GDM1 (cell line): ENCODE measurements at places on chromosomes 1 and 21.

- DNase-seq = no peak
Measured at GRCh38 chr1:171868217-171868803, 27.0 kb downstream of the DNM3 start.

GRCh38 chr1:183716286-183716685 lies 63.2 kb upstream of the APOBEC4 start:
- DNase-seq = no peak

- DNase-seq = no peak
Measured at GRCh38 chr1:45526135-45526644, 4.5 kb upstream of the PRDX1 start.

- no peak for DNase-seq
Measured at GRCh38 chr1:168623831-168624230, 47.4 kb downstream of the XCL1 start.

DNA sequence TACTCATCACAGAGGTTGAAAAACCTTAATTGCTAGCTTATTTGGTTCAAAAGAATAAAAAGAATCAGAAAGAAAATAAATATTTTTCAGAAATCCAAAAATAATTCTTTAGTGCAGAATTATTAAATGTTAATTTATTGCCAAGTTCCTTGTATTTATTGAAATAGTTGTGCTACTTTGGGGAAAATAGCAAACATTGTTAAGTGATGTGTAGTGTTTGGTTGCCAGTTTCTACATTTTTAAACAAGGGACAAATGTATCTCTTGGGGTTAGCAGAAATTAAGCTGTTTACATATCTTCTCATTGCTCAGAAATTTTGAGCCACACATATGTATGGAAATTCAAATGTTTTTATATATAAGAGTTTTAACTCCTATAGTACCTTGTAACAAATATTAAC lies 775.0 kb downstream of the USP25 start:
- no peak for DNase-seq

GRCh38 chr1:203278082-203278884 lies 27.0 kb upstream of the BTG2 start:
- DNase-seq = no peak

- DNase-seq = no peak
Measured at GRCh38 chr1:15916417-15916816, 59.5 kb downstream of the ZBTB17 start.

DNA sequence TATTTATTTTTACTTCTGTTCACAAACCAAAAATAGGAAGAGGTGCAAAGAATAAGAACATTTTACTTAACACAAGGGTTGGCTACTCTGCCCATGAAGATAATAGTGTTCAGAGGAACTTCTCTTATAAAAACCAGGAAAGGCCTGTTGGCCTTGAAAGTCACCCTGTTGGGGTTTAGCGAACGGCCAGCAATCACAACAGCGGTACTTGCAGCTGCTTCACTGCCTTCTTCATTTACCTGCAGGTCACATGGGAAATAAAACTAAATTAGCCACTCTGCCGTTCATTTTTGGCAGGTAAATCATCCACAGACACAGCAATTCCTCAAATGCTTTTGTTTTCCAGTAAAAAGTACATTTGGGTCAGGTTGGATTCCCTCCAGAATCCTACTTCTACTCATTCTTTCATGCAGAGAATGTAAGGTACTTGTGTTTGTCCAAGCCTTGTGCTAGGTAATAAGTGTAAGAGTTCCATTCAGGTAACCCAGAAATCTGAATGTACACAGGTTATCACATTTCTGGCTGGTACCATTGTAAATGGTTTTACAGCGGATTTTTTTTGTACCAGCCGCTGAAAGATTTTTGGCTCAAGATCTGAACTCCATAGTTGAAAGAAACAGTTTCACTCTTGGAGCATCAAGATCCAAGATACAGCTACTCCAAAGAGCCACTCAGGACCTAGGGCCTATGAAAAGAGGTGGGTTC lies 13.1 kb downstream of the SERPINC1 start:
- no peak for DNase-seq

DNA sequence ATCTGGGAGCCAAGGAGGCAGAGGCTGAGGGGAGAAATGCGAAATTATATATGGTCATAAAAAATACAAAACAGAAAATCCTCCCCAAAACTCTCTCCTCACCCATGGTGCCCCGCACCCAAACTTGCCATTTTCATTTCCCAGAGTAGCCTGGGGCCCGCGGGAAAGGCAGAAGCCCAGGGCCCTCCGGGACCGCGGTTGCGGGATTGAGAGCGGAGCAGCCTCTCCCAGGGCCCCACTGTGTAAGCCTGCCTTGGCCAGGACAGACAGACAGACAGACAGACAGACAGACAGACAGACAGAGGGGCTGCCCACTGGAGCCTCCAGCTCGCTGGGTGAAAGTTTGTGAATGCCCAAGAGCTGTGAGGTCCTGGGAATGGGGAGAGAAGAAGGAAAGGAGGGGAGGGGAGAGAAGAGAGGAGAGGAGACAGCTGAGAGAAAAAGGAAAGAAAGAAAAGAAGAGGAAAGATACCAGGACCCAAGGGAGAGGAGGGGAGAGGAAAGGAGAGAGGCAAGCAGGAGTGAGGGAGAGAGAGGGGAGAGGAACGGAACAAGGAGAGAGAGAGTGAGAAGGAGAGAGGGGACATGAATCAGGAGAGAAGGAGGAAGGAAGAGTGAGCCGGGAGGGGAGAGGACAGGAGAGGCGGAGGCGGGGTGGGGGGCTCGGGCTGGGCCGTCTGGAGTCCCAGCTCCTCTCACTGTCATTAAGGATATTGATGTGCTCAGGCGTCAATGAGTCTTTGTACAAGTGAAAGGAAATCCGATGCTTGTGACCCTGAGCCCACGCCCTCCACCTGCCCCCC lies 69.3 kb upstream of the CASZ1 start:
- DNase-seq = no peak

DNA sequence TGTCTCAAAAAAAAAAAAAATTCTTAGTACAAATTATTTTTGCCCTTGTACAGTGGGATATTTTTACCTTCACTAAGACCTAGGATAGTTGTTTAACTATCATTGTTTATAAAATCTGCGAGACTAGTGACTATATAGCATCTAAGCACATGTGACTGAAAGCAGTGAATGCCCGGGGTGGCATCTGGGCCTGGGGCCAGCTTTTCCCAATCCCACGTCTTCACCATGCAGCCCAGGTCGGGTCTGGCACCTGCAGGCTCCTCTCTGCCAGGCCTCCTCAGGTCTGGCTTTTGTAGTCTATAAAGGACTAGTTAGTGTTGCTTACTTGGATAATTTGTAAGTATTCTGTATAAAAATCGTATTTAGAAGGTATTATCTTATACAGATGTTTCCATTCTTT lies 40.8 kb downstream of the CBS start:
- no peak for DNase-seq

DNA sequence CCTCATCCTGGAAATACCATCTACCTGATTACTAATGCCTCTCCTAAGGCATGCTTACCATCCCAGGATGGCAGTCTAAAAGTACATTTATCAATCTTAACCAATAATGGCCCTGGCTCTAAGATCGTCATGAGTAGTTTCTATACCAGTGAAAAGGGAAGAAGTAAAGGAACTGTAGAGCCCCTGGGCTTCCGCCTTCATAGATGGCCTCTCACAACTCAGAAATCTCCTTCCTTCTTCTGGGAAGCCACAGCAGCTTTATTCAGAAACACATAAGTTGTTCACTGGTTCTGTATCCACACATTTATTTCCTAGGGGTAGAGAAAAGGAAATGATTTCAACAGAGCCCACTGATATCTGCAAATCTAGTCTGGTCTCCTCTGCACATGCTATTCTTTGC lies 41.0 kb upstream of the CD5L start:
- no peak for DNase-seq

- DNase-seq = no peak
Measured at GRCh38 chr1:110348771-110349170, 9.6 kb downstream of the RBM15 start.

DNA sequence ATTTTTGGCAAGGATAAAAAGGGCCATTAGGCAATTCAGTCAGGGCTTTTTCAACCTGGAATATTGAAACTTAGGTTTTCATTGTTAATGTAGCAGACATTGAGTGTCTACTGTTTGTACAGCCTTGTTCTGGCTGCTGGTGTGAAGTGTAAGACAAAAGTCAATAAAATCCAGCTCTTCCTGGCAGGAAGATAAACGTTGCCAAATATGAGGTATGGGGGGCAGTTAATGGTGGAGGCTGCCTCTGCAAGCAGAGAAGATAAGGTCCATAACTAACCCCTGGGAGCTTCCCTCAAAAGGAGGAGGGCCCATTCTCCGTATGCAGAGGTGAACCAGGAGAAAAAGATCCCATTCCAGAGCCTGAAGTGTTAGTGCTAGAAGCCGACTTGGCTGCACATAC lies 19.5 kb upstream of the SHE start:
- no peak for DNase-seq

- no peak for DNase-seq
Measured at GRCh38 chr1:19061798-19062197, 105.3 kb upstream of the IFFO2 start.

DNA sequence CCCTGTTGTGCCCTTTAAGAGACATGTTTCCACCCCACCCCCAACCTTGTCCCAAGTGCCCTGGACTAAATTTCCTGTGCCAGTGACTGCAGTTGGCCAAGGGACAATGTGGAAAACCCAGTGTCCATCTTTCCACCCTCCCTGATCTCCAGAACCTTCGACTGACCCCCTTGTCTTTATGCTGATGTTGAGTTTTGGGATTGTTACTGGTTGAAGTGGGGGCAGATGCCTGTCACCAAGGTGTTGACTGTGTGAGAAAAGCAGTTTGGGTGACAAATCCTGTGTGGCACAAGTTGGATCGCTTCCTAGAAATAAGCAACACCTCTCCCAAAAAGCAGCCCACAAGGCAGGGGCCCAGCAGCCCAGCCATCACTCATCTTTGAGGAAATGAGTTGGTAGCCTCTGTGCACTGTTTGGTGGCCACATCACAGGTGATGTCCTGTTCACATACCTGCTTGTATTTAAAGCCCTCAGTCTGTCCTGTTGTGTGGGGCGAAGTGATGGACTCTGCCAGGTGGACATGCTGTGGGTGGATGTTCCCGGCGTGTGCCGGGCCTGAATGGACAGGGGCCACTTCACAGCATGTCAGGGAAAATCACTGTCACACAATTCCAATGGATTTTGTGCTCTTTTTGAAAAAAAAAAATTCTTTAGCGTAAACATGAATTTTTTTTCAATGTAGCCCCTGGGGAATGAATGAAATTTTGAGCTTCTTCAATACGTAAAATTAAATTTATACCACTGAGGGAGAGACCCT lies 6.6 kb upstream of the MIIP start:
- no peak for DNase-seq

DNA sequence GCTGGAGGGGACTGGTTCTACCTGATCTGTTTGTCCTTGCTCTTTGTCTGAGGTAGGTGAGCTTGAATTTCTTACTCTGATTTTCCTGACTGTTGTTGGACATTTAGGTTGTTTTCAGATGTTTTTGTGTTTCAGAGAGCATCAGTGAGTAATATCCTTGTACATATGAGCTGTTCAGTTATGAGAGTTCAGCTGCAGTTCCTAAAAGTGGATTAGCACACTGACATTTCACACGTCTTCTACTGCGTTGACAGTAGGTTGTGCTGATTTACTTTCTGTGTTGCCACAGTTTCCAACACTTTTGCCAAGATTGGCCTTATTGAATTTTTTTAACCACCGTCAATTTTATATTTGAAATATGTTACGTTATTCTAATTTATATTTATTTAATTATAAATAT lies 27.7 kb downstream of the CXADR start:
- no peak for DNase-seq

GRCh38 chr1:75615613-75616435 lies 4.9 kb upstream of the SLC44A5 start:
- DNase-seq = no peak

GRCh38 chr1:208106218-208106617 lies 138.0 kb downstream of the PLXNA2 start:
- DNase-seq = no peak

DNA sequence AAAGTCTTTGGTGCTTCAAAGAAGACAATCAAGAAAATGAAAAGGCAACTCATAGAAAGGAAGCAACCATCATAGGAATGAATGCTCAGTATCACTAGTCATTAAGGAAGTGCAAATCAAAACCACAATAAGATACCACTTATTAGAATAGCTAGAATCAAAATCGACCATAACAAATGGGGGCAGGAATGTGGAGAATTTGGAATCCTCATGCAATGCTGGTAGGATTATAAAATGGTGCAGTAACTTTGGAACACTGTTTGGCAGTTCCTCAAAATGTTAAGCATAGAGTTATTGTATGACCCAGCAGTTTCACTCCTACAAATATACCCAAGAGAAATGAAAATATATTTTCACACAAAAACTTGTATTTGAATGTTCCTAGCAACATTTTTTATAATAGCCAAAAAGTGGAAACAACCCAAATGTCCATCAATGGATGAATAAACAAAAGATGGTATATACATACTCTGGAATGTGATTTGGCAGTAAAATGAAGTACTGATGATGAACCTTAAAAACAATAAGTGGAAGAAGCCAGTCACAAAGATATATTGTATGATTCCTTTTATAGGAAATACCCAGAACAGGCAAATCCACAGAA lies 105.6 kb downstream of the MIS18A start:
- DNase-seq = no peak

- DNase-seq = no peak
Measured at GRCh38 chr1:209775678-209776077, 8.7 kb downstream of the C1orf74 start.

DNA sequence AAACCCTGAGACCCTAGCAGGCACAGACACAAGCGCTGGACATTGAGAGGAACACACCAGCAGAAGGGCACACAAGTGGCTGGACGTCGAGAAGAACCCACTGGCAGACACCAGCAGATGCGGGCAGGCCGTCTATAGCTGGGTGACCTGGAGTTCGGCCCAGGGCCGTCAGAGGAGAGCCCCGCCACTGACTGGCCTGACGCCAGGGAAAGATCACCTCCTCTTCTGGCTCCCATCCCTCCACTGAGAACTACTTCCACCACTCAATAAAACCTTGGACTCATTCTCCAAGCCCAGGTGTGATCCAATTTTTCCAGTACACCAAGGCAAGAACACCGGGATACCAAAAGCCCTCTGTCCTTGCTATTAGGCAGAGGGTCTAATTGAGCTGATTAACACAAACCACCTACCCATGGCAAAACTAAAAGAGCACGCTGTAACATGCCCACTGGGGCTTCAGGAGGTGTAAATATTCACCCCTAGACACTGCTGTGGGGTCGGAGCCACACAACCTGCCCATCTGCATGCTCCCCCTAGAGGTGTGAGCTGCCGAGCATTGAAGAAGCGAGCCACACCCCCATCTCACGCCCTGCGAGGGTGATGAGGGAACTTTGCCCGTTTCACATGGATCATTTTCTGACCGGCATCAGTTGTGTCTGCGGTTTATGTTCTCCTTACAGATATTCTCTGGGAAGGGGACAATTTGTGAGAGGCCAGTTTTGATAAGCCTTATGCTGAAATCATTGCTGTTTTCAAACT lies 104.8 kb downstream of the HLX start:
- DNase-seq = no peak

DNA sequence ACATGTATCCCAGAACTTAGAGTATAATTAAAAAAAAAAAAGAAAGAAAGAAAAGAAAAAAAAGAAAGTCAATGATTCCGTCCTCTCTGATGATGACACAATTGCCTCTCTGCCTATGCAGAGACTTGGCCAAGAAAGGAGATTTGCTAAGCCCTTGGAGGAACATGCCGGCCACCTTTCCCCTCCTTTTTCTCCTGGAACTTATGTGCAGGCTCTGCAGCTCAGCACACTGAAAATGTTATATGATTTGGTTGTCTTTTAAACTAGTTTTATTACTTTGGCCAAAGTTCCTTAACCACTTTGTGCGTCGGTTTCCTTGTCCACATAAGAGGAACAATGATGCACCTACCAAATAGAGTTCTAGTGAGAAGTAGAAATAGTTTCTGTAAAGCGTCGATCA lies 111.4 kb upstream of the ZNF644 start:
- DNase-seq = no peak

- DNase-seq = no peak
Measured at GRCh38 chr1:236394879-236395229, 768 bp downstream of the EDARADD start.
